Stimulated activated CD4-positive, alpha-beta T cell treated with anti-CD3 and anti-CD28 coated beads, Interleukin-12 subunit alpha, Interleukin-12 subunit beta, amount 100 ng/mL, for 4 hours (primary cell): ENCODE measurements at places on chromosomes 4 and X.

GRCh38 chr4:55722132-55722531 is 86.0 kb upstream of the NMU start:
- DNase-seq: no peak

DNA sequence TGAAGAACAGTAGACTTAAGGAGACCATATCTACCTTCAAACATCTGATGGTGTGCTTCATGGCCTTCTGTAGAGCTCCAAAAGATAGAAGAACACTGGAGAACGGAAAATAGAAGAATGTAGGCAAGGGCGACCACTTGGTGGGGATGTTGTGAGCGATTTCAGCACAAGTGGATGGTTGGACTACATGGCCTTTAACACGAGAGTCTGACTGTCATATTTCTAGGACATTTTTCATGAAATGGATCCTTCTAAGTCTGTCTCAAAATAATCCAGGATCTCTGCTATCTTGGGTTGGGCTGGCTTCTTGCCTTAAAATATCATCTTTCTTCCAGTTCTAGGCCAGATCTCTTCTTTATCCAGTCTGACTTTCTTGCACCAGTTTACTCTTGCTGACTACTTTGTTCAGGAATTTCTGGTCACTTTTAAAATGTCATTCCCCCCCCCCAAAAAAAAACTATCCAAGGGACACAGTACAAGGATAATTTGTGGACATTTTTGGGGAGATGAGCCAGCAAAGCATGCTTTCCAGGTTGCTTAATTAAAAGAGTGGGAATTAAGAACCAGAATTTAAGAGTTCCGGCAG is 1.2 kb upstream of the MID1IP1 start:
- no peak for DNase-seq

DNA sequence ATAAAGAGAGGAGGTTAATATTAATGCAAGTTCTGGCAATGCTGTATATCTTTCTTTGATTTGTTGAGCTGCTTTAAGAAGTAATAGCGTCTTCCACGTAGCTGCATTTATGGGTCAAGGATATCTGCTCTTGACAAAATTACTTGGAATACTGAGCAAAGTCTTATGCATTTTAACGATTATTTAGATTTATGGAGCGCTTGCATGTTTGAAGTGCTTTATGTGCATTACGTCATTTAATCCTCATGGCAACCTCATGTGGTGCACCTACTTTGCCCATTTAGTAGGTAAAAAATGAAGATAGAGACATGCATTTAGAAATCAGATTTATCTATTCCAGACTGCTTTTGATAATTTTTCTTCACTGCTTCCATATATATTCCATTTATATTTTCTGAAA is 46.0 kb downstream of the DTHD1 start:
- no peak for DNase-seq

DNA sequence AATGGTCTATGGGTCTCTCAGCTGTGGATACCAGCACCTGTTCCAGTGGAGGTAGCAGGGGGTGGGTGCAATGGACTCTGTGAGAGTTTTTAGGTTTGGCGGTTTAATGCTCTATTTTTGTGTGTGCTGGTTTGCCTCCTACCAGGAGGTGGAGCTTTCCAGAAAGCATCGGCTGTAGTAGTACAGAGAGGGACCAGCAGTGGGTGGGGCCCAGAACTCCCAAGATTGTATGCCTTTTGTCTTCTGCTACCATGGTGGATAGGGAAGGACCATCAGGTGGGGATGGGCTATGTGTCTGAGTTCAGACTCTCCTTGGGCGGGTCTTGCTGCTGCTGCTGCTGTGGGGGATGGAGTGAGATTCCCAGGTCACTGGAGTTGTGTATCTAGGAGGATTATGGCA is 557.2 kb upstream of the GRID2 start:
- no peak for DNase-seq

GRCh38 chrX:47573341-47574075 is 8.7 kb upstream of the TIMP1 start:
- no peak for DNase-seq

DNA sequence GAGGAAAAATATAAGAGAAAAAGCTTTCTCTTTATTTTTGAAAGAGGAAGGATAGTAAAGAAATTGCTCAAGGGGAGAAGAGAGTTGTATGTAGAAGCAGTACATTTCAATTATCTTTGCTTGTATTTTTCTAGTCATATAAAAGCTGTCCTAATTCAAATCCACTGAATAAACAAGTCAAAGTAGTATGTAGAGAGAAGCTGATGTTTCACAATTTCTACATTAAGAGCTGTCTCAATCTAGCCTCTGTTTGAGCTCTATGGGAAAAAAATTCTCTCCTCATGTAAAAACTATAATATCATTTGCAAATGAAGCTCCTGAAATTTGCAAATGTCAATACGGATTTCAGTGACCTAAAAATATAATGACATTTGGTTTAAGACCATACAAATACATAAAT is 52.6 kb downstream of the CHM start:
- DNase-seq: no peak

DNA sequence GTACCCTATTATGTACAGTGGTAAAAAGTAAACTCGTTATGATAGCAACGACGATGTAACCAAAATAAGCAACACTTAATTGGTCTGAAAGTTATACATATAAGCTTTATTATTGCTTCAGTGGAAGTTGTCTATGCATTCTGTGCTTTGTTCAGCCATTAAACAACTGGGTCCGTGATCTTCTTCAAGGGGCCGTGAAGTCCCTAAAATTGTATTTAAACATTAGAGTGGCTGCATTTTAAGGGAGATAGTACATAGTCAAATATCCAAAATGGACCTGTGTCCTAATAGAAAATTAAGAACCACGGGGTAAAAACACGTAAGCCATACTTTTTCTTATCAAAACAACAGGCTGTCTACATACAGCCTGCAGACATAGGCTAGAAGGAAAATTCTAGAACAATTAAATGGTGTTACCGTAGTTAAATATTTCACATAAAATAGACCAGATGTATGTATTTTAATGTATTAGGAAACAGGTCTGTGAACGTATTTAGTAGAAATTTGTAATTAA is 2.1 kb downstream of the GUCY1A1 start:
- no peak for DNase-seq

DNA sequence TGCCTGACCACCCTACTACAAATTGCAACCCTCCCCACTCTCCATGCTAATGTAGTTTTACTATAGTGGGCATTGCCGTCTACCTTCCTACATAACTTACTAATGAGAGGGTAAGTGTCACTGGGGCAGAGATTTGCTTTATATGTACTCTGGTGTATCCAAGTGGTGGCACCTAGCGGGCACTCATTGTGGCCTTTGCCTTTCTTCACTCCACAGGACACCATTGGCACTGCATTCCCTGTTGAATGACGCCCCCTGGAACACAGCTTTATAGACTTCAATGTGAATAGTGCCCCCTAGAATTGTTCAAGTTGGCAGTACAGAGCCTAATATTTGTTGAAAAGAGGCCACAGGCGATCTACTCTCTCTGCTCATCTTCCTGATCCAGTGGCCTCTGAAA is 215.8 kb downstream of the MID1IP1 start:
- no peak for DNase-seq

DNA sequence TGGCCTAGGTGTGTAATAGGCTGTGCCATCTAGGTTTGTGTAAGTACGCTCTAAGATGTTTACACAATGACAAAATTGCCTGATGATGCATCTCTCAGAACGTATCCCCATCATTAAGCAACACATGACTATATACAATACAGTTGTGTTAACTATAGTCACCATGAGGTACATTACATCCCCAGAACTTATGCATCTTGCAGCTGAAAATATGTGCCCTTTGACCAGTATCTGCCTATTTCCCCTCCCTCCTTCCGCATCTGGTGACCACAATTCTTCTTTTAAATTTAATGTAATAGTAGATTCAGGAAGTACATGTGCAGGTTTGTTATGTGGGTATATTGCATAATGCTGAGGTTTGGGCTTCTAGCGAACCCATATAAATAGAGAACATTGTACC is 239.8 kb upstream of the IL1RAPL1 start:
- no peak for DNase-seq

DNA sequence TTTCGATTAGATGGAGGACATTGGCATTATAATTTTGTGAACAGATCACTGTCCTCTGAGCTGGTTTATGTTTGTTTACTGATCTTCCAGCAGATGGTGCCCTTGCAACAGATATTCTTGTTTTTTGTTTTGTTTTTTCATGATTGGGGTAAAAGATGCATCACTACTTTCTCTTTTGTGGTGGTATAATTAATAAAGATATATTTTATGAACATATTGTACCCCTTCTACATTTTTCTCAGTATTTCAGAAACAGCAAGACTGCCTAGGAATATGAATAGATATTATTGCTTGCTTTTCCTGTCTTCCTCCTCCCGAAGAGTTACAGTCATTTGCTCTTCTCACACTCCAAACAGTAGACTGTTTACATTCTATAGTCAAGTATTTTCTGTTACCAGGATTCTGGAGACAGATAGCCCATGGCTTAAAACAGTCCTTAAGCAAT is 905.2 kb downstream of the TRAM1L1 start:
- no peak for DNase-seq

GRCh38 chr4:25954293-25954904 is 40.4 kb downstream of the SMIM20 start:
- no peak for DNase-seq

DNA sequence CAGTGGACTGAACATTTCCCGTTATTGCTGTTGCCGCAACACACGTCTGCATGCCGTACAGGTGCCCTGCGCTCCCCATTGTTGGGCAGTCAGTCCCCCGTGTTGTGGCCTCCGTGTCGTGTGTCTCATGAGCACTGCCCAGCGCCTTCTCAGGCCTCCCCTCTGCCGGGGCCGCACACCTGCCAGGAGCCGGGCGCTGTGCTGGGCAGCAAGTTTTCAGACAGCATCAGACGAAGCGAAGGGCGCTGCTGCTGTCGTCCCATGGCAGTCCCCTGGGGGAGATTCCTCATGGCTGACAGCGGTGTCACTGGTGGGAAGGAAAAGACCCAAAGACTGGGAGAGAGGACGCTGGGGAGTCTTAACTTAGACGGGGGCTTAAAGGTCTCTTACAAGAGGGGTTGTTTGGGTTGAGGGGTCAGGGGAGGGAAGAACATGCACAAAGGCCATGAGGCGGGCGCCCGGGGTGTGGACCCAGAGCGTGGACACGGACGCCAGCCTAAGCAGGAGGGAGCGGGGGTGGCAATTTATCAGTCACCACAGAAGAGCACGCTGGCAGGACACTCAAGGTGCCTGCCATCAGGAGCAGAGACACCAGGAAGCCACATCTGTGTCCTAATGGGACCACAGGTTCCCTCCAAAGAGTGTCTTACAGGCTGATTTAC is 47.3 kb downstream of the RGS12 start:
- DNase-seq: no peak

DNA sequence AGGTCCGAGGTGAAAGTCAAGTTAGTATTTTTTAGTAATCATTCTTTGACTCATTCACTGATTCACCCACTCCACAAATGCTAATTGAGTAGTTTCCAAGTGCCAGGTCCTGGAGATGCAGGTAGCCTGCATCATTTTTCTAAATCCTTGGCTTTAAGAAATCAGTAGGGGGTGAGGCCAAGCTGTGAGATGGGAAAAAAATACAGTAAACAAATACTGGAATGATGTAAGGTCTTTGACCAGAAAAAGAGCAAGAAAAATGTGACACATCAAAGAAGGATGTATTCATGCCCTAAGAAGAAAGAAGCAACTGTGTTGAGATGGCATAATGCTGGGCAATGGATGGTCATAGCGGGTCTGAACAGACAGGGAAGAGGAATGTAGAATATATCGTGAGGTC is 1386.6 kb downstream of the PCDH7 start:
- DNase-seq: no peak

DNA sequence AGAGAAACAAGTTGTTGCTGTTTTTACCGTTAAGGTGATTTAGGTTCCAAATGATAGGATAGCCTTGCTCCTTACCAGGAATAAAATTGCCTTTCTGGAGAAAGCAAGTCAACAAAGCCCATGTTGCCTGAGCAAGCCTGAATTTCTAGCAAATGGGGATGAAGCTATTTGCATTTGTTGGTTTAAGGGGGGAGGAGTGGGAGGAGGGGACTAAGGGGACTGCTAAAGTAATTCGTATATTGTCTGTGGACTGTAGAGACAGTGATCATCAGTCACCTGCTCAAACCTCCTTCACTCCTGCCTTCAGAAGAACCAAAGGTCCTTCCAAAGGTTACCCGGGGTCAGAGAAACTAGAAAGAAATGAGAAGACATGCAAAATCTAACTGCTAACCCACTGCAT is 65.8 kb downstream of the SCML2 start:
- DNase-seq: no peak

- DNase-seq: no peak
Observed at GRCh38 chrX:153853902-153854267, 23.5 kb upstream of the PDZD4 start.

GRCh38 chrX:14352511-14352910 is 176.8 kb upstream of the GLRA2 start:
- DNase-seq: no peak

- no peak for DNase-seq
Observed at GRCh38 chrX:50905334-50905733, 5.2 kb upstream of the BMP15 start.

DNA sequence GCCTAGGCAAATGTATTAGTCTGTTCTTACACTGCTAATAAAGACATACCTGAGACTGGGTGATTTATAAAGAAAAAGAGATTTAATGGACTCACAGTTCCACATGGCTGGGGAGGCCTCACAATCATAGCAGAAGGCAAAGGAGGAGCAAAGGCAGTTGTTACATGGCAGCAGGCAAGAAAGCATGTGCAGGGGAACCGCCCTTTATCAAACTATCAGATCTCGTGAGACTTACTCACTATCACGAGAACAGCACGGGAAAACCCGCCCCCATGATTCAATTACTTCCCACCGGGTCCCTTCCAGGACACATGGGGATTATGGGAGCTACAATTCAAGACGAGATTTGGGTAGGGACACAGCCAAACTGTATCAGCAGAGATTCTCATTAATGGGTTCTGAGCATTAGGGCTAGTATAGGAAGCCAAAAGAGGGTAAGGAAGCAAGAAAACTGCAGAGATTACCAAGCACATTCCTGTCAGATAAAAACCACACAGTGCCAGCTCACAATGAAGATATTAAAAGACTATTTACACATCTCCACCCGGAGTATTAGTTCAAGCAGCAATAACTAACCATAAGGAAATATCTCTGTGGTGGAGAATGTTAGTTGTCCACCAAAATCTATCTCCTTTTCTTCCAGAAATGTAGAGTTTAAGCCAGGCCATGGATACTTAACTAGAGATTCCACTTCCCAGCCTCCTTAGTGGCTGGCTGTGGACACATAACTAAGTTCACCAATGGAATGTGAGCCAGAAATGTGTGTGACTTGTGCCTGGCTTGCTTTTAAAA is 61.2 kb upstream of the HOPX start:
- no peak for DNase-seq

- no peak for DNase-seq
Observed at GRCh38 chr4:1565598-1566295, 118.4 kb downstream of the FAM53A start.
